ENCODE measurements at places on chromosomes 4 and X.

- no peak for DNase-seq
These were observed 119.8 kb upstream of the TEX13D start for GRCh38 chrX:124212622-124213021.

- DNase-seq = no peak
These were observed 165.2 kb upstream of the SLC7A11 start for GRCh38 chr4:138407329-138407728.

GRCh38 chr4:22607382-22607781 lies 85.4 kb upstream of the GBA3 start:
- DNase-seq = no peak

DNA sequence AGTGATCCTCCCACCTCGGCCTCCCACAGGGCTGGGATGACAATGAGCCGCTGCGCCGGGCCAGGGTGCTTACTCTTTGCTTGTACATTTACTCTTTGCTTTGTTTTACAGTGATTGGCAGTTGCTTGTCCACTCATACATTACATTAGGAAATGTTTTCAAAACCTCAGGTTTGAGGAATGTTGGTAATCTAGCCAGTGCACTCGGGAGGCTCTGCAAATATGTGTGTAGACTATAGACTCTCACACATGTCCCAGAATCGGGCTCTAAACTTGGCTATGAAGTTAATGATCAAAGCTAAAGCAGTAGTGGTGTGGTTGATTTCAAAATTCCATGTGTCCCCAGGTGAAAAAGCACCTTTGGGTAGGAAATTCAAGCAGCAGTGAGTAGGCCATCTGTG lies 20.5 kb downstream of the TRMT44 start:
- DNase-seq = no peak

DNA sequence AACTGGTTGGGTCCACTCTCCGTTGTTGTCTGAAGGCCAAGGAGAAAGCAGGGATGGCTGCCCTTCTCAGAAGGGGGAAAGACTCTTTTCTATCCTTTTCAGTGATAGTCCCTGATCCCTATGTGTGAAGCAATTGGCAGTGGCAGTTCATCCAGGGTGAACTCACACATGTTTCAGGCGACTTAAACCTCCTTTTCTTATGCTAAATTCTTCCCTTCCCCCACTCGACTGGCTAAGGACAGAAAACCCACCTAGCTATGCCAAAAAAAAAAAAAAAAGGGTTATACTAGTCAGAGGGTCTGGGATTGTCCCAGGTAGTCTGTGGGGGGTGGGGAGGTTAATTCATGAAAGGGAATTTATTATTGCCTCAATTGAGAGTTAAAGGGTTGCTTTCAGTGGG lies 12.2 kb upstream of the ZNF280C start:
- DNase-seq = no peak

DNA sequence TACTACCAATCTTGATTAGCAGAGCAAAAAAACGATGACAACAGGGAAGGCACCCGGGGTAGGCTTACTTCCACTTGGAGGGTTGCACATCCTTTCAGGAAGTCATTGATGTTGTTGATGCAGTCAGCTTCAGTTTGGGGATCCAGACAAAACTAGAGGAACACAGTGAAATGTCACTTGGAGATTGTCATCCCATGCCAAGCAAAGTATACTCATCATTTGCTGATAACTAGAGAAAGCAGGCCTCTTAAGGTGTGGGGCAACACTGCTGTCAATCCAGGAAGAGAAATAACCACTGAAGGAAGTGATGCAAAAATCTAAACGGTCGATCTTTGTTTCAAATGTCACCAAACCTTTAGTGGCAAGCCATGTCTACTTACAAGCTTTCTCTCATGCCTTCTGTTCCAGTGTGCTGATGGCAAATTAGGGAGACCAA lies 1.4 kb downstream of the ARHGEF6 start:
- no peak for DNase-seq

DNA sequence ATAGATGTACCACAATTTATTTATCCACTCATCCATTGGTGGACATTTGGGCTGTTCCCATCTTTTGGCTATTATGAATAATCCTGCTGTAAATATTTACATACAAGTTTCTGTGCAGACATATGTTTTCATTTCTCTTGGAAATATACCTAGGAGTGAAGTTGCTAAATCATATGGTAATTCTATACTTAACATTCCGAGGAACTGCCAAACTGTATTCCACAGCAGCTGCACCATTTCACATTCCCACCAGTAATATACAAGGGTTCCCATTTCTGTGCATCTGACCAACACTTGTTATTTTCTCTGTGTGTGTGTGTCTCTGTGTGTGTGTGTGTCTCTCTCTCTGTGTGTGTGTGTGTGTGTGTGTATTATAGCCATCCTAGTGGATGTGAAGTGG lies 15.4 kb upstream of the DOCK11 start:
- no peak for DNase-seq

GRCh38 chr4:75457365-75457764 lies 56.8 kb downstream of the RCHY1 start:
- DNase-seq = no peak

DNA sequence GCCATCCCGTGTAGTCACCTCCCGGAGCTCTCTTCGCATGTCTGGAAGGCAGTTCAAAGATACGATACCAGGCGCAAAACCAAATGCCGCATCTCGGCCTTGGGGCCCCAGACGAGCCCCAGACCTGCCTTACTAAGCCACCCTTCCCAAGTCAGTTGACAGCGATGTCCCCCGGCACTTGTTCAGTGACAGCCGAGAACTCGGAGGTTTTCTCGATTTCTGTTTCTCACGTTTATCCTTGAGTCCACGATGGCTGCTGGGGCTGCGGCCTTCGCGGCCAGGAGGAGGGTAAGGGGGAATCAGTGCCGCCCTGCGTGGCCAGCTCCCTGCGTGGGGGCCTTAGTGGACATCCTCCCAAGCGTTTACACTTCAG lies 7.3 kb downstream of the MAEA start:
- DNase-seq = no peak

DNA sequence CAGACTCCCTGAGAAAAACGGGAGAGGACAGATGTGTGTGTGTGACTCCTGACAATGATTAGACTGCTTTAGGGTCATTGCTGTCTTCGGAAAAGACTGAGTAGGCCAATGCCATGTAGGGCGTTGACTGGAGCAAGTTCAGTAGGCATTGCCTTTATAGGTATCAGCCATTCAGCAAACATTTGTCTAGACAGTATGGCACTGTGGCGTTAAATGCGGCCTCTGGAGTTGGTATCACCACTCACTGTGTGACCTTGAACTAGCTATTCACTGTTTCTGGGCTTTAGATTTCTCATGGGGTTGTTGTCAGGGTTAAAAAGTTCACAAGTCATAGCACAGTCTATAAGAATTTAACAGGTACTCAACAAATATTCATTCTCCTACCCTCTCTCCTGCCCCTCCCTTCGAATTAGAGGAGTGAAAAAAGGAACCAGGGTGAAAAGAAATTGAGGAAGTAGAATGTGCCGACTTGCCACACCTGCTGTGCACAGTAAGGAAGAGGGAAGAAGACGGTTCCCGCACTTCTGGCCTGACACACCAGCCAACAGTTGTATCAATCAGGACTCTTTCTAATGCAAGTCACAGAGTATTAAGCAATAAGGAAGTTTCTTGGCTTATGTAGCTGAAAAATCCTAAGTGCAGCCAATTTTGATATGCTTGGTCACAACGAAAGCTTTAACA lies 83.2 kb upstream of the PLAC8 start:
- no peak for DNase-seq

GRCh38 chr4:7004331-7004730 lies 38.8 kb upstream of the TADA2B start:
- no peak for DNase-seq

DNA sequence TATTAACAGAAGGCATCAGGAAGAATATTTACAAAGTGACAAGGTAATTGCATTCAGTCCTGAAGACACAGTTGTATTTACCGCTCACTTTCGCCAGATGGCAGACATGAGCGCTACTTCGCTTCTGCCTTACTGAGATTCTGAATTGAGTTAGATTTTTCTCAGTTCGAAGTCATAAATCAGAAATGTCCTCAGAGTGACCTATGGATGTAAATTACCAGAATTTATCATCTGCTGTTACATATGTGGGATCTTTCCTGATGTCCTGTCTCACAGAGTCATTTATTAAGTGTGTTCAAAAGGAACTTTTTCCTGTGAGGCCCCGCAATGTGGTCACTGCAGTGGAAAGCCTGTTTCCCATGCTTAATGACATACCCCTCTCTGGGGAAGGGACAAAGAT lies 97.3 kb upstream of the DCLK2 start:
- DNase-seq = no peak

DNA sequence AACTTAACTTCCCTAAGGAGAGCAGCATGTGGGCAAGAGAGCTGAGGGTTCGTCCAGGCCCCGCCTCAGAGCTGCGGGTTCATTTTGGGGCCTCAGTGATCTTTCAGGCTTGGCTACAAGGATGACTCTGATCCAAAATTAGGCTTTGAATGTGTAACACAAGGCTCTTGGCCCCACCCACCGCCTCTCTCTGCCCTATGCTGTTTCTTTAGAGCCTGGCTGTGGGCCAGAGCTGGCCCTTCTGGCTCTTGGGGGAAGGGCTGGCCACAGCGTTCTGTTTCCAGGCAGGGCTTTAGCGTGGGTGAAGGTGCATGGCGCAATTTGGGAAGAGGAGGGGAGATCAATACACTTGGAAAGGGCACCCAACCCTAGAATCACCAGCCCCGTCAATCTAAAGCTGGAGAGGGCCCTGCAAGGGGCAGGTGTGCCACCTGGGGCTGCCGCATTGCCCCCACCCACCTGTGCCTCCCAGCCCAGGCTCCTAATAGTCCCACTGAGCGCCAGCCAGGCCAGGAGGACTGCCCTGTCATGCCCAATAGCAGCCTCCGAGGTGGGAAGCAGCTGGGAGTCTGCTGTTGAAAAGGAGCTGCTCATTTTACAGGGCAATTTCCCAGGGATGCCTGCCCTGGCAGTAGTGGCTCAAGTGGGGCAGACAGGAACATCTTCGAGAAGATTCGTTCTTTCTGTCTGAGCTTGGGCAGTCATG lies 84.5 kb upstream of the MAML3 start:
- no peak for DNase-seq

DNA sequence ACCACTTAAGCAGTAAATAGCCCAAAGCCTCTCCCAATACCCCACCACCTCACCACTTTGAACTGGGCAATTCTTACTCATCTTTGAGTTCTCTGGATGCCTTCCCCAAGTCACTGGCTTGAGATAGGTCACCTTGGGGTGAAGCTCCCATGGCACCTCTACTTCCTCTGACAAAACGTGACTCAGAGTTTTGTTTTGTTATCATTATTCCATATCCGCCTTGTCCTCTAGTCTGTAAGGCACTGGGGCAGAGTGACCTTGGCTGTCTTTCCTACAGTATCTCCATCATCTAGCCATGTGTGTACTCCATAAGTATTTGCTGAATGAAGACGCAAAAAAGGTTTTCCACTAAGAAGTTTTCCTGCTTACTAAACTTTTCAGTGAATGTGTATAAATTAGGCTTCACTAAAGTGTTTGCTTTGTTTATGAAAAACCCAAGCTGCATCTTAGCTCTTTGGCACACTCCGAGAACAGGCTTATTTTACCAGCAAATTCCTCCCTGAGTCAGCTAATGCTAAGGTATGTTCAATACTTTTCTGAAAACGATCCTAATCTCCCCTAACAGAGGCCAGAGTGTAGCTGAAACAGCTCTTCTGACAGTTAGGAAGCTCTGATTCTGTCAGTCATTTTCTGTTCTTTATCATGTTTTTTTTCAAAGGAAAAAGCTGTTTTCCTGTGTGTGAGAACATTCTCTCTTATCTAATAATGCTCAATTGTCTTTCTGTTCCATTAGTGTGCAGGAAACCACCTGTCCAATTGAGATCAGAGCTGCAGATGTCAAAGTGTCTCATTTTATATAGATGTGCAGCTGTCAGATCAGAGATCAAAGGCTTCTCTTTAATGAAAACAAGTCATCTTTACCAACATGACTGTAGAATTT lies 30.2 kb upstream of the TSPAN5 start:
- no peak for DNase-seq

GRCh38 chr4:101643186-101643837 lies 147.2 kb upstream of the BANK1 start:
- no peak for DNase-seq

DNA sequence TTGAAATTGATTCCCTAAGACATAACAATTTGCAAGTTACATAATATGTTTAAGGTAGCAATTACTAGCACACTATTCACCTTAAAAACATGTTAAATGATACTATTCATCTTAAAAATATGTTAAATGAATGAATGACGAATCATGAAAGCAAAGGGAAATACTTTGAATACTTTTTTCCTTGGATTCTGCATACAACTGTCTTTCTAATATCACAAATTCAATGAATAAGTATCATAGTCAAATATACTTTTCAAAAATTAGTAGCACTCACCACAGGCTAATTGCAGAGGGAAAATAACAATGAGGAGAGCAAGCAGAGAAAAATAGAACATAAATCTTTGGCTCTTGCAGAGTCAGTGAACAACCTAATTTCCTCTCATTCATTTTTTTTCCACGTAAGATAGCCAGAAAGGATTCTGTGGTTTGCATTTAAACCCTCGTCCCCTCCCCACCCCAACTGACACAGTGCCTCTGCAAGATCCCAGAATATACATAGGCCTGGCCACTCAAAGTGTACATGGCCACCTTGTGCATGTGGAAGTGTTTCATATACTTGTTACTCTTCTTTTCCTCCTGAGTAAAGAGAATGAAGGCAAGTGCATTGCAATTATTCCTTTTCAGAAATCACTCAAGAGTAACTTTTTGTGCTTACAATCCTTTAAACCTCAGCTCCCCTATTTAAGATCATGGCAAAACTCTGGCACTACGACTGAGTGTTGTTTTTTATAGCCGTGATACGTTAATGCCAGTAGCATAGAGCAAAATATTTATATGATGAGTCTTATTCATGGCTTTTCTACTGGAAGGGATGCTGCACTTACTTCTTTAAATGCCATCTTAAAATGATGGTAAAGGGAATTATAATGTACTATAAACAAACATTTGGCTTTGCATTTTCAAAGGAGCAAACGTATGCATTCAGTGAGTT lies 236.4 kb downstream of the PDGFC start:
- DNase-seq = no peak

DNA sequence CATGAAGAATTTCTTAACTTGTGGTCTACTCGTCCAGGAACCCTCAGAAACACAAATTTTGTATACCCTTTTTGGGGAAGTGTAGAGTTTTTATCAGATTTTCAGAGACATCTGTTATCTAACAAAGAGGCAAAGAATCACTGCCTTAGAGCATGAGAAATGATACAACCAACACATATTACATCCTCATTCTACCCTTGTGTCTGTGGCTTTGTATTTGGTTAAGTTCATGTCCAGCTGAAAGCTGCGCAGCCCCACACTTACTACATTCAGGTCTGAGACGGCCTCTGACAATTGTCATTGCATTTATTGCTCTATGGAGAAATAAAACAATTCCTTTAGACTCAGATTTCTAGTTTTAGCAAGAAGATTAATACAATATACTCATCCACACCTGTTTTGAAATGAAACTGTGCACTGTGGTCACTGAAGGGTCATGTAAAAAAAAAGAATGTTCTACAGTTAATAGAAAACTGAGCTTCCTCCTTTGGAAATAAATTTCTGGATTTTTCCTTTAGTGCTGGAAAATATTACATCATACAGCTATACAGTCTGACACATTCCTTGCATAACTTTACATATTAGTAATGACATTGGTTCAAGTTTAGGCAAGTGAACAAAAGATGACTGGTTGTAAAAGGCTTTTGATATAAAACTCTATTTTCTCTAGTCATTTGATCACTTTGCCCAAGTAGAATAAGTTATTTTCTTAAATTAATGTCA lies 39.8 kb downstream of the GLRB start:
- no peak for DNase-seq

- no peak for DNase-seq
These were observed 47.8 kb upstream of the CRMP1 start for GRCh38 chr4:5940470-5941203.

- DNase-seq = no peak
These were observed 192.7 kb upstream of the STS start for GRCh38 chrX:6954836-6955235.

- no peak for DNase-seq
These were observed 146.1 kb downstream of the PDHA2 start for GRCh38 chr4:95985791-95986550.

Measured in mesothelial cell of epicardium (in vitro differentiated cells).